ENCODE measurements at places on chromosomes 13 and 19. TPM values are rescaled to one million over a fixed set of nuclear protein-coding genes. Genes with fewer than 3 reads are reported as not detected.

DNA sequence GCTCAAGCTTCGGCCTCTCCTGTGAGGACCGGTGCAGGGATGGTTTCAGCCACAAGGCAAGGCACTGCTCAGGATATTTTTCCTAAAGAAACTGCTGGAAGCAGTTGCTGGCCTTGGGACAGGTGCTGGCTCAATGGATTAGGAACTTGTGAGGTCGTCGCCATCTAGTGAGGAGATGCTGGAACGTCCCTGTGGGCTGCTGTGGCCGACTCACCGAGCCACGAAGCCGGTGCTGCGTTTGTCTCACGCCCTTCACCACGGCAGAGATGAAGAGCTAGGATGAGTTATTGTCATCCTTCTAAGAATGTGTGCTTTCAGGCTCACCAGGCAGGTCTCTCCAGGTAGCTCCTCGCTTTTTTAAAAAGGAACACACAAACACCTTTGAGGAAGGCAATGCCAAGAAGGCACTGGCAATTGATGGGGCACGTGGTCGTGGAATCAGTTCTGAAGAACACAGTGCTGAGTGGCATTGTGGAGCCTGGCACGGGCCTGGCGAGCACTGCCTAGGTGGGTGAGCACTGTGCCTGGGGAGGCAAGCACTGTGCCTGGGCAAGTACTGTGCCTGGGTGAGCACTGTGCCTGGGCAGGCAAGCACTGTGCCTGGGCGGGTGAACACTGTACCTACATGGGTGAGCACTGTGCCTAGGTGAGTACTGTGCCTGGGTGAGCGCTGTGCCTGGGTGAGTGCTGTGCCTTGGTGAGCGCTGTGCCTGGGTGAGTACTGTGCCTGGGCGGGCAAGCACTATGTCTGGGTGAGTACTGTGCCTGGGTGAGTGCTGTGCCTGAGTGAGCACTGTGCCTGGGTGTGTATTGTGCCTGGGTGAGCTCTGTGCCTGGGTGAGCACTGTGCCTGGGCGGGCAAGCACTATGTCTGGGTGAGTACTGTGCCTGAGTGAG lies 140.4 kb downstream of the TEX29 start:
- DNase-seq, result peak; percentile 71

- no peak for DNase-seq
Measured at GRCh38 chr13:99982036-99982730, 599 bp downstream of the ZIC2 start.

GRCh38 chr19:3480383-3481091 lies at the start of gene SMIM24:
Gene SMIM24 (minus strand): TSS chr19:3480525. CDS start chr19:3480463, 62 bp downstream.
- no peak for DNase-seq

DNA sequence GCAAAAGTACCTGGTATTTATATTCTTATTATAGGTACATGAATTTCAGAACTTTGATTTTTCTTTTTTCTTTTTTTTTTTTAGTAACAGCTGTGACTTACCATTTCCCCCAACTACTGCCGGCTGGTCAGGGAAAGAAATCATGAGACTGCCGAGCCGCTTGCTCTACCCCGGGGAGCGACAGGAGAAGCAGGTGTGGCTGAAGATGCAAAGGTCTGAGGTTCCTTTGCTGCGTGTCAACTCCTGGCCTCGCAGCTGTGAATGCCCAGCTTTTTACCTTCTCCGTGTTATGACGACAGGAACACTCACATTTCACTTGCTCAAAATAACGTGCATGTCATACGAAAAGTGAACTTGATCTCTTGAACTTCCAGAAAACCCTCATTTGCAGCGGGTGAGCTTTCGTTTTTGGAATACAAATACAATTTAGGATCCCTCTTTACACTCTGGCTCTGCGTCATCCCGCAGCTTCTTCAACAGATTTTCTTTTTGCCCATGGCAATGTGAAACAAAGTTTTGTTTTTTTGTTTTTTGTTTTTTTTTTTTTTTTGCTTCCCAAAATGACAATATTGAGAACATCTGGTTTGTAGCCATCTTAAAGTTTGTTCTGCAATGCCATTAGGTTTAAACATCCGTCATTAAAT lies 117.9 kb downstream of the EFNB2 start:
- DNase-seq, result no peak

DNA sequence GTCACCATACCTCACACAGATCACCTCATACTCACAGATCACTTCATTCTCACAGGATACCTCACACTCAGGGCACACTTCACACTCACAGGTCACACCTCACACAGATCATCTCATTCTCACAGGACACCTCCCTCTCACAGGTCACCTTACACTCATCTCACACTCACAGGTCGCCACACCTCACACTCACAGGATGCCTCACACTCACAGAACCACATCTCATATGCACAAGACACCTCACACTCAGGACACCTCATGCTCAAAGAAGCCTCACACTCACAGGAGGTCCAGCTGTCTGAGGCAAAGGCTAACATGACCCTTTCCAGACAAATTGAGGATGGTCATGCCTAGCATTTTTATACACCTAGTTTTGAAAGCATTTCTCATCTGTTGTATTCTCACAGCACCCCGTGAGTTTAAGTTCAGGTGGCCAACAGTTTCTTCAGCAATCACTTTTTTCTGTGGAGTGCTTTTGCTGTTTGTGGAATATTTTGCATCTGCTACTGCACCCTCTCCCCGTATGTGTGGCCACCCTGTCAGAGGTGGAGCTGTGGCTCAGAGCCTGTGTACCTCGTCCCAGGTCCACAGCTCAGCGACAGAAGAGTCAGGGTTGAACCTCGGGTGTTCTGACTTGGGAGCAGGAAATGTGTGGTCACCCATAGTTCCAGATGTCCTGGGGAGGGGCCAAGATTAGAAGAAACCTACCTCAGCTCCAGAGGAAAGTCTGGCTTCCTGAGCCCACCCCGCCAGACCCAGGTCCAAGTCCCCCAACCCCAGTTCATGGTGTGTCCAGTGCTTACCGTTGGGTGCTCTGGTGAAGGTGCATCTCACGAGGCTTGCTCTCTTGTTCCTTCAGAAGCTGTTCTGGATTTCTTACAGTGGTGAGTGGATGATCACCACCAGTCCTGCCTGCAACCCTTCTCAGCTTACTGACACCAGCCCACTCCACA lies 7.6 kb downstream of the F7 start:
- no peak for DNase-seq

DNA sequence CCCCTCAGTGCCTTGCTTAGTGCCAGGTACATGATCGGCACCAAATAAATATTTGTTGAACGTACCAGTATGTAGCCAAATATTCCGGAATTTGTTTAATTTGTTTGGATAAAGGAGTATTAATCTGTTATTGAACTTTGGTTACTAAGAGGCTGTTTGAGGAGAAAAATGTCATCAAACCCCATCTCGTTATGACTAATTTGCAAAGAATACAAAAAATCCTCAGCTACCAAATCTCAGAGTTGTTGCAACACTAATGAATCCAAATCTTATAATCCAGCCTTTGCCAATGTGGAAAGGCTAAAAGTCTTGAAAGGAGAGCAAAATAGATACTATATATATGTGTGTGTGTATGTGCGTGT lies 79.5 kb downstream of the KLF5 start:
- DNase-seq, result no peak

DNA sequence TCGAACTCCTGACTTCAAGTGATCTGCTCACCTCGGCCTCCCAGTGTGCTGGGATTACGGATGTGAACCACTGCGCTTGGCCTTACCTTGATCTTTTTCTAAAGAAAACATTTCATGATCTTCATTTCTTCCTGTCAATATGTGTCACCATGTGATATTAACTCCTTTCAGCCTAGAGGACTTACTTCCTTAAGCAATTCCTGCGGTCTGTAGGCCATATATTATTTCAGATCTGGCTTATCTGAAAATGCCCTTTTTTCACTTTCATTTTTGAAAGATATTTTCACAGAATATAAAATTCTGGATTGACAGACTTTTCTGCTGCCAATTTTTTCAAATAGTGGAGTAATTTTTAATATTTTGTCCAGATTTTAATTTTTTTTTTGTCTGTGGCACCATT lies 2.0 kb upstream of the GPR32 start:
- no peak for DNase-seq

DNA sequence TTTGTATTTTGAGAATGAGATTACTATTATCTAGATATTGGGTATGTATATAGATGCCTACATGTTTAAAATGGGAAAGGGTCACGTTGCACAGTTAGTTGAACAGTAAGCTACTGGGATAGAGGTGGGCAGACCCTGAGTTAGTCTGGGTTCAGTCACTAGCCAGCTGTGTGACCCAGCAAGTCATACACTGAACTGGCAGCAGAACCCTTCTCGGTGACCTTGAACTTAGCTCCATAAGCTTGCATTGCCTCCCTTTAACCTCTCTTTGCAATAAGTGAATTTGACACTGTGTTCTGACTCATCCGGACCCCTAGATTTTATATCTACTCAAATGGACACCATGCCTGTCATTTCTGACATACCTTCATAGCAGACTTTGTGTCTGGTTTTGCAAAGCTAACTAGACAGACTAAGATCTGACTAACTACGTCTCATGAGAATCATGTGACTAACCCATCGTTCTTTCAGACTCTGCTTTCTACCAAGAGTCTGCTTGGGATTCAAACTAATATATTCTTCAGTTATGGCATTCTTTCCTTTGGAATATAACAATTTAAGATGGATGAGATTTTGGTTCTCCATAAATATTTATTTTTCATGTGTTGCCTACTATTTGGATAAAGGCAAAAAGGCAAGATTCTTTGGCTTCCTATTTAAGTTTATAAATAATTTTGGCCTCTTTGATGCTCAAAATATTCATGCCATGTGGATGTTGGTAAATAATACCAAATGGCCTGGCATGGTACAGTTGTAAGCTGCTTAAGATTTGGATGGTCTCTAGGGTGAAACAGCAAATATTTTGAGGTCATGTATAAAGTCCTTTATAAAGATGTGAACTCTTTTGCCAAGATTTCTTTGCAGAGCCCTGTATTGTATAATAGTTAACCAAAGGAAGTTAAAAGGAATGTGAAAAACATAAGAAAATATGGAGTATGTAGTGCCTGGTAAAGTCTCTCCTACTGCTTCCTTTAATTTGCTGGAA lies 159.3 kb downstream of the ITGBL1 start:
- DNase-seq, result no peak

DNA sequence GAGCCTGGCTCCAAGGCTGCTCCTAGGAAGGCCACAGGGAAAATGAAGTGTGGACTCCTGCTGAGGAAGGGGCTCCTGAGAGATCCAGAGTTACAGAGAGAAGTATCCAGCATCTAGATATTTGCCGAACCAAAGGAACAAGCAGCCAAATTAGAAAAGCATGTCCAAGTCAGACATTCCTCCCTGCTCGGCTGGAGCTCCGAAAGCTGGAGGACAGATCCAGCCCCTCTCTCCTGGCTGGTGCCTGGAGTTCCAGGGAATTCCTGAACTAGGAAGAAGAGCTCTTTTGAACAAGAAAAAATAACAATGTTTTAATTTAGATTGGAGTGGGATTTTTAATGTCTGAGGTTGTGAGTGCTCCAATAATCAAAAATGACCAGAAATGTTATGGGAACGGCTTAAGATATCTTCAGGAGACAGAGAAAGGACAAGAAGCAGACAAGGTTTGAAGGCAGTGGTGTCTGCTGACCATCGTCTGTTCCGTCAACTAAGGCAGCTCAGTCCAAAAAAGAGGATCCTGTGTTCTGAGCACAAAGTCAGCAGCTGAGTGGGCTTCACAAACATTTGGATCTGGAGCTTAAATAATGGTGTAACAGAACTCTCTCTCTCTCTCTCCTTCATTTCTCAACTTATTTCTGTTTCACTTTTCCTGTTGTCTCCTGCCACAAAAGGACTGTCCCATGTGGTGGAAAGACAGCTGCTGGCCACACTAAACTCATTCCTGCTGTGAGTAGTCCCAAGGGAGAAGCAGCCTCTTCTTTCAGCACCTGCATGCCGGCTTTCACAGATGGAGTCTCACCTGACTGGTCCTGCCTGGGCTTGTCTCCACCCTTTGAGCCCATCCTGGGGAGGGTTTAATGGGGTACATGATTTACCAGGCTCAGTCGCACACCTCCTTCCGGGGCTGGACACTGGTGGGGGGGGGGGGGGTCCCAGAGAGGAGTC lies 31.5 kb upstream of the IRS2 start:
- DNase-seq, result no peak

- no peak for DNase-seq
Measured at GRCh38 chr19:44540736-44541135, 11.3 kb upstream of the CEACAM20 start.

- no peak for DNase-seq
Measured at GRCh38 chr13:35219021-35219420, 257.5 kb downstream of the MAB21L1 start.

- no peak for DNase-seq
Measured at GRCh38 chr19:51637362-51637978, 7.3 kb upstream of the SIGLEC5 start.

- DNase-seq, result no peak
Measured at GRCh38 chr19:55362990-55363716, at the start of gene GARIN5B. Gene GARIN5B (minus strand): TSS chr19:55363260. CDS start chr19:55363066, 194 bp downstream.

DNA sequence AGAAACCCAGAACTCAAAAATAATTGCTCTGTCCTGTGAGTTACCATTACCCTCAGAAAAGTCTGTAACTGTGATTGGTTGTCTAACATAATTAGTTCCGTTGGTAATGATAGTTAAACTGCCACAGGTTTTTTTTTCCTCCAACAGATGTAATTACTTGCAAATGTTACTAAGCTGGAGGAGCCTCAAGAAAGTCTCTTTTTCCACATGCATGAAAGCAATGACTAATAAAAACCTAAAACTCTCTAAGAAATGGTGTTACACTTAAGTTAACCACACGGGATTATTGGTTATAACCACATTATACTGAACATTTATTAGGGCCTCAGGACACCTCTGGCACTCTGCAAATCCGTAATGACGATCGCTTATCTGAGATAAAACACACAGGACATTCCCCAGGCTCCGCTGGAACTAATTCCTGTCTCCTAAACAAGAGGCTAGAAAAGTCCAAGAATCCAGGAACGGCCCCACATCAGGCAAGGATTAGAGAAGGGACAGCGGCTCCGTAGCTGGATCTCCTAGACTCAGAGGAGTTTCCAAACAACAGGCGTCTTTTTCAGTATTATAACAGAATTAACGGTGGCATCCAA lies 753 bp downstream of the ZNF235 start:
- DNase-seq, result no peak

DNA sequence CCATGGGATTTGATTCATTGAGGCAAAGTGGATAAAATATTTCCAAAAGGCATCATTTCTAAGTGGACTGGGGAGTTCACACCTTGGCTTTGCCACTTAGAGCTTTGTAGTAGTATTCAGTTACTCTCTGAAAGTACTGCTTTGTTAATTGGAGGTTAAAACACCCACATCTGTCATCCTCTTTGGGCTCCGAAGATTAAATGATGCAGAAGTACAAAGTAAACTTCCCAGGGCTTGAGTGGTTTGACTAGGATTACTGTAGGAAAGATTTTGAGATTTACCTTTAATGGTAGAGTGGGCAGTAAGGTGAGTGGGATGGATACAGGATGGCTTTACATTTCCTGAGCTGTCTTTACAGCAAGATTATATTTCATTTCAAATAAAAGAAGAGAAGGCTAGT lies 42.4 kb downstream of the WASF3 start:
- DNase-seq, result no peak

GRCh38 chr19:15837221-15837731 lies 21.8 kb upstream of the OR10H1 start:
- DNase-seq, result no peak

The TNFRSF19 gene
- 15.7 TPM for polyA plus RNA-seq

The C19orf67 gene
- not detected for polyA plus RNA-seq

The ARID3A gene
- polyA plus RNA-seq, result 8.4 TPM

The CPB2 gene
- not detected for polyA plus RNA-seq

The KLK7 gene
- polyA plus RNA-seq, result 0.08 TPM

The KIR3DL1 gene
- polyA plus RNA-seq, result not detected

All from muscle of arm (tissue), 14 donors.